Activated CD4-positive, alpha-beta T cell treated with anti-CD3 and anti-CD28 coated beads, Interleukin-2, amount 50 U/mL, for 16 hours (primary cell): ENCODE measurements at places on chromosomes 4 and X.
A peak's percentile ranks its signal among the peaks of the same experiment; 100 is the strongest.

- no peak for DNase-seq
Observed at GRCh38 chr4:100450449-100450848, 67.4 kb downstream of the EMCN start.

GRCh38 chr4:38512840-38513239 lies 151.2 kb upstream of the KLF3 start:
- DNase-seq, result no peak

- DNase-seq, result peak; percentile 25
Observed at GRCh38 chrX:73758250-73758649, 195.3 kb downstream of the CHIC1 start.

- DNase-seq, result no peak
Observed at GRCh38 chr4:159540501-159540900, 437.6 kb downstream of the RAPGEF2 start.

- DNase-seq, result no peak
Observed at GRCh38 chr4:74266081-74266480, 42.2 kb upstream of the EPGN start.

- no peak for DNase-seq
Observed at GRCh38 chr4:135418353-135418752, 1216.8 kb upstream of the PABPC4L start.

- DNase-seq, result no peak
Observed at GRCh38 chr4:58163156-58163555, 1053.0 kb upstream of the IGFBP7 start.
